ENCODE measurements at places on chromosomes 6 and 20. TPM values are rescaled to one million over a fixed set of nuclear protein-coding genes. Genes with fewer than 3 reads are reported as not detected.

Gene ZSCAN23
- 5.7 TPM for total RNA-seq

Gene STMND1
- total RNA-seq, result 15.6 TPM

Gene TAGAP
- total RNA-seq, result 2.6 TPM

Gene KCNB1
- 2.8 TPM for total RNA-seq

Gene TAAR9
- total RNA-seq, result not detected

Gene LRRC1
- total RNA-seq, result 25.0 TPM

Gene TULP4
- total RNA-seq, result 111 TPM

Gene KIFC1
- 6.5 TPM for total RNA-seq

Gene TRAPPC3L
- not detected for total RNA-seq

Gene TFAP2D
- not detected for total RNA-seq

Gene DDO
- total RNA-seq, result 2.1 TPM

Gene VNN1
- total RNA-seq, result 0.34 TPM

Gene RIPOR2
- 23.7 TPM for total RNA-seq

Gene KCNK16
- not detected for total RNA-seq

Gene MDC1
- total RNA-seq, result 26.3 TPM

Gene EFCAB8
- total RNA-seq, result 1.8 TPM

Gene SLC22A2
- not detected for total RNA-seq

Gene SEL1L2
- 0.28 TPM for total RNA-seq

Gene TRMT11
- 28.3 TPM for total RNA-seq
